Activated T-helper 2 cell treated with anti-CD3 and anti-CD28 coated beads, Interferon-gamma antibody, Interleukin-2, Interleukin-4, amounts not matched to agents 10 μg/mL and 5 μg/mL and 100 μg/mL, durations not matched to agents 14 hours and 24 hours and 36 hours (primary cell): ENCODE measurements at places on chromosomes 6 and 20.

DNA sequence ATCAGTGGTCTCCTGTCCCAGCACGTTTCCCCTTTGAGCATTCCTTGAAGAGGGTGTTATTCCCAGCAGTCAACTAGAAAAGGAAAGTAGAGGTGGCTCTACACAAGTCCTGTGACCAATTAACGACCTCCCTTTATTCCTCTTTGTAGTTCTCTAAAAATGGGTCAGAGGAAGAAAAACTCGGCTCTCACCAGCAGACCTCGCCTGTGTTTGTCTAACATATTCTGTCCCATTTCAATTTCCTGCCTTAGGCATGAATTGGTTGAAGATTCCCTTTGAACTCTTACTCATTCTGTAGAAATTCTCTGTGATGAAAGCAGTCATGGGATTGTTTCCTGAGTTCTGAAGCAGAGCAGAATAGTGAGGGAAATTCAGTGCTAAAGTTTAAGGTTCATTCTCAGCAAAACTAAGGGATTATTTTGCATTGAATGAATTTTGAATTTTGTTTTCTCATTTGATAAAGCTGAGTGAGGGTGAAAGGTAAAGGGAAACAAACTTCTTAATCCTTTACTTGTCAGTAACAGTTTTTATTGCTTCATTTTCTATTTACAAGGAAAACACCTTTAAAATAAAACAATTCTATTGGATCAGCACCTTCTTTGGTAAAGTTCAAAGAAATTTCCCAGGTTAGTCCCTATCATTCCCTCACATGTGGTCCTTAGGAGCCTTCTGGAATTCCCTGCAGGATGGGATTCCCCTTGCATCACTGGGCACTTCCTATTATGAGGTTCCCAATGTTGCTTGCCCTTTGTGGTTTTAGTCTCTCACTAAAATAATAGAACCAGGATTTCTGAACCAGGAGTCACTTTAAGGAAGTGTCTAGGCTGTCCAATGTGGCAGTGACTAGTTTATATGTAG is 105.8 kb downstream of the SLX4IP start:
- no peak for DNase-seq

DNA sequence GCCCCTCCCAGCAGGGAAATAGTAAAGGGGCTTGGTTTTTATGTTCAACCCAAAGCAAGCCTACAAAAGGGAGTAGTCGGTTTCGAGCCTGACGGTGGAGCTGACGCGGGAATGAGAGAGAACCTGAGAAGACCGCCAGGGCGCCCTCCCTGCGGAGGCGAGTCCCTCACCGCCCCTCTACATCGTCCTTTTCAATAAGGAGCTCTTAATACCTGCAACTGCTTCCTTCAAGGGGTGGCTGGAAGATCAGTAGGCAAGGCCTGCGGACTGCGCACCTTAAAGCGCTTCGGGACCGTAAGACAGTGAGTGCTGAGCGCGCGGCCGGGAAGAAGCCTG is 709 bp upstream of the ZNF76 start:
- no peak for DNase-seq

DNA sequence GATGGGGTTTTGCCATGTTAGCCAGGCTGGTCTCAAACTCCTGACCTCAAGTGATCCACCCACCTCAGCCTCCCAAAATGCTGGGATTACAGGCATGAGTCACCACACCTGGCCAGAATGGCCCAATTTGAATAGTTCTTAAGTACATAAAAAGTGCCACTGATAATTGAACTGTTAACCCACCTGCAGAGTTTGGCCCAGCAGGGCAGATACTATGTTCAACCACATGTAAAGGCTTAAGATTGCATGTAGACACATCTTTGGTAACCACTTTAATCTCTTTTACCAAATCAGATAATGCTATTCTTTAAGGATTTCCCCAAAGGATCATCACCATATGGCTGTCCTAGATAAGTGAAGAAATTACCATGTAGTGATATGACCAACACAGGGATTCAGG is 21.3 kb upstream of the SGK1 start:
- DNase-seq = no peak

- no peak for DNase-seq
These were observed 234.1 kb downstream of the GMPR start for GRCh38 chr6:16472349-16473069.

DNA sequence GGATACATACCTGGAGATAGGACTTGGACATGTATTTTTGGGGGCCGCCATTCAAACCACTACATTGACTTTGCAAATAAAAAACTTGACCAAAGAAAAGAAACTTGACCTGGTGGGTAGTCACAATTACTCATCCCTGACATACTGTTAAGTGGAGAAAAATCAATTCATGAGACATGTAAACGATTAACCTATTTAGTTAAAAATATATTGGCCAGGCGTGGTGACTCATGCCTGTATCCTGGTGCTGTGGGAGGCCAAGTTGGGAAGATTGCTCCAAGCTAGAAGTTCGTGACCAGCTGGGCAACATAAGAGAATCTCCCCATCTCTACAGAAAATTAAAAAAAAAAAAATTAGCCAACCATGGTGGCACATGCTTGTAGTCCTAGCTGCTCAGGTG is 2.5 kb upstream of the SRSF12 start:
- DNase-seq = no peak

- DNase-seq = no peak
These were observed 37.7 kb upstream of the SLC4A11 start for GRCh38 chr20:3276680-3277015.

- DNase-seq = peak; percentile 63
These were observed 92.0 kb upstream of the PRDM1 start for GRCh38 chr6:105994118-105994590.
